SK-N-SH (cell line): ENCODE measurements at places on chromosomes 1 and 21.
A peak's percentile ranks its signal among the peaks of the same experiment; 100 is the strongest.

GRCh38 chr1:35576061-35576765 lies 3.1 kb downstream of the TFAP2E start:
- H3K4me3 ChIP-seq: no peak overlapping the region
- no peak overlapping the region for H3K27ac ChIP-seq
- H3K27me3 ChIP-seq: no peaks in the 10 kb centered on the region
- H3K36me3 ChIP-seq: no peaks in the 10 kb centered on the region
- DNase-seq: no peak

DNA sequence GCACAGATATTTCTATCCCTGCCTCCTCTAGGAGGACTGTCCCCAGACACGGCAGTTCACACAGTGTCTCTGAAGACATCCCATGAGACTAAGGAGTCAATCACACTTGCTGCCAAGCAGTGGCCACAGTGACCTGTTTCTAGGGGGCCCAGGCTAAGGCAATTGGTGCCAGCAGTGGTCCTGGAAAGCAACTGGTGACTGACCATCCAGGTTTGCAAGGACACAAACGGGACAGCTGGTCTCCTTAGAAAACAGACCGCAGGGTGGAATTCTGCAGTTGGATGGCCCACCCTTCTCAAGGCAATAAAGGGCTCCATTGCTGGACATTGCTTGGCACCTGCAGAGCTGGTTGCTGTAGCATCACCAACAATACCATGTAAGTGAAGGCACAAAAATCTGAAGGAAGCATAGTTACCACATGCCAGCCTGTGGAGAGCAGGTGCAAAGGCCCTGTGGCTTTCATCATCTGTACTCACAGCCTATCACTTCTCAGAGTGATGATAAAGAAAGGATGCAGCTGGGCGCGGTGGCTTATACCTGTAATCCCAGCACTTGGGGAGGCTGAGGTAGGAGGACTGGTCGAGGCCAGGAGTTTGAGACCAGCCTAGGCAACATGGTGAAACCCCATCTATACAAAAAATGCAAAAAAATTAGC lies 81.5 kb downstream of the STUM start:
- no peak for DNase-seq
- H3K36me3 ChIP-seq: no peaks in the 10 kb centered on the region
- no peaks in the 10 kb centered on the region; the same call in 1 of the 2 replicates for H3K4me1 ChIP-seq

DNA sequence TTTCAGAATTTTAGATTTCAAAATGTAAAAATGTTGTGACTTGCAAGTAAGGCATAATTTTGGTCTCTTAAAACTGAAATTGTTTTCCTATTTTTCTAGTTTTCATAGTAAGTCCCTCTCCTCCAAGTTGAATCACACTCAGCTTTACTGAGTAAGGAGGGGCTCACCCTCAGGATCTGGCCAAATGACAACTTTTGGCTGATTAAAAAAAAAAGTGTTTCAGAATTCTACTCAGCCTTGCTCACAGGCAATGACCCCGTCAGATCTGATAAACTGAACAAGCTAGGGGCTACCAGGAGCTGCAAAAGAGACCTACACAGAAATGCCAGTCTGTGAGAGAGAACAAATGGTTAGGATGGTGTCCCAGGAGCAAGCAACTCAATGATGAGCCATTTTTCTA lies 159.8 kb downstream of the PBX1 start:
- H3K27me3 ChIP-seq: no peaks in the 10 kb centered on the region
- H3K4me3 ChIP-seq: no peak overlapping the region
- peaks cover 16% of the 10 kb centered on the region; the same call in 1 of the 2 replicates for H3K4me1 ChIP-seq
- H3K36me3 ChIP-seq: no peaks in the 10 kb centered on the region
- no peak for DNase-seq

DNA sequence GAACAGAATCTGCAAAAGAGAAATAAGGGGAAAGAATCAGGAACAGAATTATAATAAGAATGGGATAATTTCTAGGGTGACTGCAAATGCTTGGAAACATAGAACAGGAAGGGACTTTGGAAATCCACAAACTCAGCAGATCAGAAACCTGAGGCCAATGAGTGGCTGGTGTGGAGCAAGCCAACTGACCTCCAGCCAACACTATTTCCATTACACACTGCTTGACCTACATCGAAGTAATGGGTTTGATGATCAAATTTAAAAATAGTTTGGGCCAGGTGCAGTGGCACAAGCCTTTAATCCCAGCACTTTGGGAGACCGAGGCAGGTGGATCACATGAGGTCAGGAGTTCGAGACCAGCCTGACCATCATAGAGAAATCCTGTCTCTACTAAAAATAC lies 284.9 kb downstream of the GRIK1 start:
- H3K27ac ChIP-seq: no peak overlapping the region
- H3K36me3 ChIP-seq: no peaks in the 10 kb centered on the region
- no peak for DNase-seq
- no peaks in the 10 kb centered on the region; the same call in 1 of the 2 replicates for H3K4me1 ChIP-seq
- H3K27me3 ChIP-seq: no peaks in the 10 kb centered on the region

DNA sequence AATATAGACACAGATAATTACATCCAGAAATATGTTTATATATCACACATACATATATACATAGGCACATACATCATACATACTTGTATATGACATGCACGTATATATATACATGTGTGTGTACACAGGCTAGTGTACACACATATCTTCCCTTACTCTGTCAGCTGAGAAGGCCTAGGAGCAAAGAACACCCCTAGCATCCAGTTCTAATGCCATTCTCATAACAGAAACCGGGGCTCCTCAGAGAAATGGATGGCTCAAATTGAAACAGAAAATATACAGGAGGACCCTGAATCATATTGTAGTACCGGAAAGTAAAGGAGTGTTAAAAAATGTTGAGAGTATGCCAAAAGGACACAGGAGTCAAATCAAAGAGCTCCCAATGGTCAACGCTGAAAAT lies 19.7 kb upstream of the HYI start:
- H3K36me3 ChIP-seq: no peaks in the 10 kb centered on the region
- DNase-seq: no peak
- H3K27me3 ChIP-seq: no peaks in the 10 kb centered on the region
- H3K27ac ChIP-seq: peak overlapping the region; percentile 96
- peaks cover 37% of the 10 kb centered on the region for H3K4me1 ChIP-seq
